Fibroblast of the aortic adventitia (primary cell): ENCODE measurements at places on chromosomes 1 and 21. TPM values are rescaled to one million over a fixed set of nuclear protein-coding genes. Genes with fewer than 3 reads are reported as not detected.

GRCh38 chr1:66317248-66317515, 216.8 kb upstream of the SGIP1 start:
- no peak for DNase-seq

MPL gene
- total RNA-seq = not detected in 2 replicates

CFHR3 gene
- total RNA-seq = not detected in 2 replicates

GRCh38 chr1:109807402-109807801, 43.7 kb upstream of the EPS8L3 start:
- DNase-seq = no peak

DNA sequence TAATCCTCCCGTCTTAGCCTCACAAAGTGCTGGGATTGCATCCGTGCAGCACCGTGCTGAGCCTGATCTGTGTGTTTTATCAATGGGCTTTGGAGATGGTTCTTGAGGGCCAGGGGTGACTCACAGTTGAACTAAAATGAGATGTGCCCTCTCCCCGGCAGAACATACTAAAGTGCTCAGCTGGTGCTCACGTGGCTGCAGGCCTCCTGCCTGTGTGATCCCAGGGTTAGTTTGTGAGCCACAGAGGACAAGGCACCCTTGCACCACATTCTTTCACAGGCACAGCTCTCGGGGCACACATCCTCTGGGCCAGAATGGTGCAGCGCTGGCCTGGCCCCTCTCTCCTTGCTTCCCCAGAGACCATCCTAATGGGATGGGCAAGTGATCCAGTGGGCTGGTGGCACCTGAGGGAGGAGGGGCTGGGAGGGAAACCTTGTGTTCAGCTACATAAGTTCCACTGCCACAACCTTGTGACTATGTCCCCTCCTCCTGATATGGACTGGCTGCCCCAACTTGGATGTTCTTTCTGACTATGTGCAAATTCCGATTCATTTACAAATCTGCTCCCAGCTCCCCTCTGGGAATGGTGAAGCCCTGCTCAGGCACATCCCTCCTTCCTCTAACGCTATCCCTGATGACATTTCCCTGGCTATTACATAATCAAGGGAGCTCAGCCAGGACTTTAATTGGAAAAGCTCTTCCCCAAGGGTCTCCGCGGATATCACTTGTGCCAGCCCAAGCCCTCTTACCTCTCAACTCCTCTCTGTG, 197.0 kb upstream of the EDN2 start:
- no peak for DNase-seq

DNA sequence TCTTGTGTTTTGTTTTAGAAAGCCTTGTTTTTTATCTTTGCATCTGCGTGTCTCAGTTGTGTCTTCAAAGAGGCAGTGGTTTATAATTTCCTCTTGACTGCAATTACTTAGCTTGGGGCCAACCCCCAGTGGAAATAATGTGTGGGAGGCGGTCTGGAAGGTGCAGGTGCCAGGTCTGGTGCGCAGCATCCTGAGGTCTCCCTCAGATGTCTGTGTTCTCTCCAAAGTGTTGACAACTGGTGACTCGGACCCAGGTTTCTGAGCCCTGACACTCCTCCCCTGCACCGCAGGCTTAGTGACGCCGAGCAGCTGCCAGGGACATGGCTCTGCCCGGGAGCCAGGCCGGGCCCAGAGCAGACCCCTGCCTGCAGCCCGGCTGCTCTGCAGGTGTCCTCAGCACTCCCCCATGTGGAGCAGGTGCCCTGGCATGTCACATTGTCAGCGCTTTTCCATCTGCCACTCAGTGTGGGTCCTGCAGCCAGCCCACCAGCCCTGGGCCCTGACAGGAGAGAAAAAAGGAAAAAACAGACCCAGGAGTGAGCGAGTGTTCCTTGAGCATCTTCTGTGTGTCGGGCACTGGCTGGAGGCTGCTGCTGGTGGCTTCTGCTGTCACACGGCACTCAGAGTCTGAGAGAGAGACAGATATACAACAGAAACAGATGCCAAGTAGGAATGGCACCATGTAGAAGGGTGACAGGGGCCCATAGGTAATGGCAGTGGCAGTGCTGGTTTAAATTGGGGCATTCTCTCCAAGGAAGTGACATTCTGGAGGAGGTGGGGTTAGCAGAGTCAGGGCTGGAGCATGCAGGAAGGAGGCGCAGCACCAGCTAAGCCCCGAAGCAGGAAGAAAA, 24.8 kb upstream of the SELENON start:
- DNase-seq = no peak

DNA sequence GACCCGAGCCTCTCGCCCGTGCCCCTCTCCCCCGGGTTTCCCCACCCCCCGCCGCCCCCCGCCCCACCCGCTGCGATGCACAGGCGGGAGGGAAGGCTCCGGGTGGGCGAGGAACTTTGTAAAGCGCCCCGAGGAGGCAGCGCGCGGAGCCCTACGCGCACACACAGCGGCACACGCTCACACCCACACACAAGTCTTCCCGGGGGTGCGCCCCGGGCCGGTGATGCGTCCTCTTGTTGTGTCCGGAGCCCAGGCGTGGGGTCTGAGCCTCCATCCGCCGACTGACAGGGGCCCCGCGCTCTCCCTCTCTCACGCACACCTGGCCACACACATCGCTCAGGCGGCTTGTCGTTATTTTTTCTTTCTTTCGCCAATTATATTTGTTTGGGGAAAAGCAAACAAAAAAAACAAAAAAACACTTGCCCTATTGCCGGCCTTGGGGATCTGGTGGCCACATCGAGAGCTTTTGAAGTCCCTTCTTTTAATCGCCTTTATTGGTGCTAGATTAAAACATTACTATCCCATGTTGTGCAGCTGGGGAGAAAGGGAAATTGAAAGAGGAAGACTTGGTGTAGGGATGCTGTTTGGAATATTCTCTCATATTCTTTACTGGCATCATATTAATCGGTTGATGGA, 770 bp downstream of the NTNG1 start:
- DNase-seq = no peak

- peak; percentile 62 for DNase-seq
These were observed 12.1 kb downstream of the NBPF3 start for GRCh38 chr1:21451981-21452411.

- no peak for DNase-seq
These were observed 79.8 kb downstream of the PIGK start for GRCh38 chr1:77139389-77139788.

NFYC gene
- 13.2 and 23.1 TPM in 2 replicates for total RNA-seq

- DNase-seq = peak; percentile 40
These were observed 35.8 kb downstream of the LDLRAD1 start for GRCh38 chr1:53982034-53982762.

DNA sequence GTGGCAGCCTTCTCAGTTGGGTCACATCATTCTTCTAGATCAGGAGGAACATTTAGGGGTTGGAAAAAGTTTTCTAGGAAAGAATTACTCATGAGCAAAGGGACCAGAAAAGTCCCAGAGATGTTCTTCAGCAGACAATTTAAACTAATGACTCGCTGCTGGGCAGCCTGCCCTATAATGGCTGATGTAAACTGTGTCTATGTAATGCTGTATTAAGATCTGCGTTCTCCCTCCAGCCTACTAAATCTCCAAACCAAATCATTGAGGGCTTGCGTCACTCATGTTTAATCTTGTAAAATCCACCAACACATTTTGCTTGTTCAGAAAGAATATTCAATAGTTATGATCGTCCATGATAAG, 92.1 kb downstream of the LRRC8C start:
- DNase-seq = peak; percentile 95

DNA sequence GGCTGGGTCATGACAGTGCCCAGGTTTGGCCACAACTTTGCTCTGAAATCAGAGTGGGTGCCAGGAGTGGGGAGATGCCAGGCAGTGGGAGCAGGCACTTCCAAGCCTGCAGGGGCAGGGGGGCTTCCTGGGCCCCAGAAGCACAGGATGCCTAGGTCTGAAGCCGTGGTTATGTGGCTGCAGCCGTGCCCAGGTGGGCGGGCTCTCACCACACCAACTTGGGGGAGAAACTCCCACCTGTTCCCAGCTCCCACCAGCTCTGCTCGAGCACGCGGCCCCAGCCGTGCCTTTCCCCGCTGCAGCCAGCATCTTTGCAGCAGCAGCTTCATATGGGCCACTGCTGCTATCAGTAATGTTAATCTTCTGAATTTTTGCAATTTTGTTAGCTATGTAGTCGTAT, 331.4 kb downstream of the USP25 start:
- no peak for DNase-seq

DNA sequence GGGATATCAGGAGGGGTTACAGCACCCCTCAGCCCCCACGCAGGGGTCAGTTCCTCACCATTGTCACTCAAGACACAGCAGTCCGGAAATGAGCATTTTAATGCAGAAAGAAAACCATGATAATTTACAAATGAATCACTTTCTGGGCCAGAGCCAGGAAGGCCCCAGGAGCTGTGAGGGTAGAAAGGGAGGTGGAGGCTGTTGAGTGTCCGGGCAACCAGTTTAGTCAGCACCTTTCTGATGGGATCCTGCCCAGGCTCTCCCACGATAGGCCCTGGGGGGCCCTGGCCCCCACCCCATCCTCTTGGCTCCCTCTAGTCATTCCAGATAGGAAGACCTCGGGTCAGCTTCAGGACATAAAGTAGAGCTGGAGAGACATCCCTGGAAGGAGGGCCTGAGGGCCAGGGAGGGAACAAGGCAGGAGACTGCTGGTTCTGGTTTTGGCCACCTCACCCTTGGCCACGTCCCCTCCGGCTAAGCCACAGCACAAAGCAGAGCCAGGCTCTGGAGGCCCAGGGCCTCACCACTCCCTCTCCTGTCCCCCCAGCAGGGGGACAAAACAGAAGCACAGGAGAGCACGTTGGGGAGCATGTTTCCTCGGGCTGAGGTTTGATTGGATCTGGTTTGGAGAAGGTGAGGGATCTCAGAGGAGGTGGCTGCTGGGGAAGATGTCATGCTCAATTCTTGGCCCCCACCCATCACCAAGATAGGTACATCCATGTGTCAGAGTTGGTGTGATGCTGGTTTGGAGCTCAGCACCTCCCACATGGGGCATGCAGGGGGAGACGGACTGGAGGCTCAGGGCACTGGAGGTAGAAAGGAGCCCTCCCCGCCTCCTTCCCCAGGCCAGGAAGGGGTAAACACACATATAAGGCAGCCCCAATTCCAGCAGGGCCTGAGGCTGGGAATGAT, 20.6 kb downstream of the ETNK2 start:
- DNase-seq = peak; percentile 92

- peak; percentile 93 for DNase-seq
These were observed 51.7 kb downstream of the S1PR1 start for GRCh38 chr1:101288491-101288944.

DNA sequence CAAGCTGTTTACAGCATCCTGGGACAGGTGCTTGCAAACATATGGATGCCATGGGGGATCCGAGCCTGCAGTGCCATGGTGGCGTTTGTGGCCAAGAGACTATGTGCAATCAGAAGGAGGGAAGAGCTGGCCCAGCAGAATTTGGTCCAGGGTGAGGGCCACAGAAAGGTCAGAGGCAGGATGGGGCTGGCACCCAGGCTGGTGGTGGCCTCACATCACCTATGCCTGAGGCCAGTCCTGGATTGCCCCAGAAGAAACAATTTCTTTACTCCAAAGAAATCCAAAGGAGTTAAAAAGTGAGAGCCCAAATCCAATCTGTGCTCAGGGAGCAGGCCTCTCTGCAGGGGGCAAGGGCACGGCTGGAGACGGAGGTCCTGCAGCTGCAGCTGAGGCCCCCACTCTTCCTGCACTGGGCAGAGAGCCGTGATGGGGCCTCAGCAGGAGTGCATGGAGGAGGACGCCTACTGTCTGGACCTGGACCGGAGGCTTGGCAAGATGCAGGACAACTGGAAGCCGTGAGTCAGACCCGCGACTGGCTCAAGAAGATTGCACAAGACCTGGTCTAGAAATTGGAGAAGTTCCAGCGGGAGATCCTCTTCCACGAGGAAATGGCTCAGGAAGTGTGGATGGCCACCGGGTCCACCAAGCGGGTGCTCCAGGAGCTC, 163.5 kb downstream of the RYR2 start:
- DNase-seq = no peak

GRCh38 chr1:8230292-8230621, 87.7 kb upstream of the SLC45A1 start:
- no peak for DNase-seq

DNA sequence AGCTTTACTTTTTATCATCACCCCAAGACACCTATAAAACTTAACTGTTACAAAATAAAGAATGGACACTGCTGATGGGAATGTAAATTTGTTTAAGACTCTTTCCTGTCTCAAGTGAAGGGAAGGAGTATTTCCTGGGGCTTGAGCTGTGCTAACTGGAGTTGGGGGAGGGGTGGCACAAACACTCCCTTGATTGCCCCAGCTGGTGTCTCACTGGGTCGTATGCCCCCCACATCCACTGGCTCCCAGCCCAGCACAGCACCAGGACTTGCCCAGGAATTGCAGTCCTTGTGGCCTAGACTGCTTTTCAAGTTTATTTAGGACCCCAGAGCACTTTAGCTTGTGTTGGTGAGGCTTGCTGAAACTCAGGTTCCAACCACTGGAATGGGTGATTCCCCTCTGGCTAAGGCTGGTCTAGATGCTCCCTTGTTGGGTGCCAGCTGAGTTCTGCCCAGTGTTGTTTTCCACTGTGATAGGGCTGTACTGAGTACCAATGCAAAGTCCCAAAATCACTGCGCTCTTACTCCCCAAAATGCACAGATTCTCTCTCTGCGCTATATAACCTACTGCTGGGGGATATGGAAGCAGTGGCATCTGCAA, 49.1 kb upstream of the DR1 start:
- DNase-seq = no peak

GRCh38 chr1:31617916-31618746, 642 bp downstream of the HCRTR1 start:
- DNase-seq = peak; percentile 22

AMY1A gene
- not detected in 2 replicates for total RNA-seq

SLFNL1 gene
- total RNA-seq = 0.09 and 0.57 TPM in 2 replicates

FMN2 gene
- total RNA-seq = 8.1 and 34.5 TPM in 2 replicates

- DNase-seq = peak; percentile 93
These were observed 374.6 kb upstream of the RUNX1 start for GRCh38 chr21:35423709-35424108.

GRCh38 chr1:106798991-106799390, 257.5 kb upstream of the PRMT6 start:
- DNase-seq = peak; percentile 17

DNA sequence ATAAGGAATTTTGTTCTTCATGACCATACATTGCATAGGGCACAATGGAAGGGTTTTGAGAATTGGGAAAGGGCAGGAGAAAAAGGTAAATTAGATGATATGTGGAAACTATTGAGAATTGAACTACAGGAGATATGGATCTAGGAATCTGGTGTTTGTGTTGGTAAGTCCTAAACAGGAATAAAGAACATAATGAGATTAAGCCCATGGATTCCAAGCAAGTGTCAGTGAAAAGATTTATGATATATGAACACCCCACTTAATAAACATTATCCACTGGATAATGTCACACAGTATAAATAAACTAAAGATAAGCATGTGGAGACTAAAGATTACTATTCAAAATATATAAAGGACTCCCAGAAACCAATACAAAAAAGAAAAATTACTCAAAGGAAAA, 98.2 kb downstream of the TNFSF18 start:
- DNase-seq = peak; percentile 58

DNA sequence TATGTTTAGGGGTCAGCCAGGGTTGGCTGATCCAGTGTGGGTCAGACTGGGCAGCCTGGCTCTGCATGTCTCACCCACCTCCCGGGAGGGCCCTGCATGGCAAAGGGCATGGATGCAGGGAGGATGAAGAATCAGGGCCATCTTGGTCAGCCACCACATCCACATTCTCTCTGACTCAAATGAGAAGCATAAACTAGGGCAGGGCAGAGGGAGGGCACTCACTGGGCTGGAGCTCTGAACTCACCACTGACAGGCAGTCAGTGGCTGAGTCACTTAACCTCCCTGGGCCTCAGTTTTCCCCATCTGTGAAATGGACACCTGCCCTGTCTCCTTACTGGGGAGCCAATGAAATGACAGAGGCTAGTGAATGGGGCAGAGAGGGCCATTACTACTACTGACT, 4.3 kb upstream of the CELA2A start:
- no peak for DNase-seq

- no peak for DNase-seq
These were observed 93.5 kb downstream of the PRKAB2 start for GRCh38 chr1:147078606-147079399.

PRR9 gene
- not detected in 2 replicates for total RNA-seq

RIPPLY3 gene
- not detected in 2 replicates for total RNA-seq
